ENCODE measurements at places on chromosomes 7 and 10.

GRCh38 chr7:46160861-46161260, 239.8 kb upstream of the IGFBP3 start:
- H3K4me1 ChIP-seq = no peaks in the 10 kb centered on the region
- H3K27ac ChIP-seq = no peak overlapping the region
- DNase-seq = no peak
- H3K27me3 ChIP-seq = no peaks in the 10 kb centered on the region
- H3K4me3 ChIP-seq = no peak overlapping the region

DNA sequence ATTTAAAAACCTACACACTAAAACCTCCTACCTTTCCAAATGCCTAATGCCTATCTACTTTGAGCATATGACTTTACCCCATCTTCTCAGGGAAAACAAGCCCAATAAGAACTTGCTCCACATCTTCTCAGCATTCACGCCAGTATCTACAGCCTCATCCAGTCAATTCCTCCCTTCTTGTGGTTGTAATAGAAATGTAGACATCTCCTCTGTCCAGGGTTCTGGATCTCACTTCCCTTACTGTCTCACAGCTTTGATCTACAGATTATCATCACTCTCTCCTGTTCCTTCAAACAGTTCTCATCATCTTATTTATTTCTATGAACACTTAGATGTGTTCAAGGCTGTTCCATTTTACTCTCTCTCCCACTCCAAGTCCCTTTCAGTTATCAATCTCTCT, 70.4 kb upstream of the NOBOX start:
- no peaks in the 10 kb centered on the region for H3K36me3 ChIP-seq
- H3K4me1 ChIP-seq = no peaks in the 10 kb centered on the region
- H3K27ac ChIP-seq = no peak overlapping the region

- no peaks in the 10 kb centered on the region for H3K36me3 ChIP-seq
- H3K4me3 ChIP-seq = no peak overlapping the region
- H3K4me1 ChIP-seq = no peaks in the 10 kb centered on the region
- H3K27ac ChIP-seq = no peak overlapping the region
Measured at GRCh38 chr7:265998-266850, 23.7 kb upstream of the FOXL3 start.

- H3K36me3 ChIP-seq = no peaks in the 10 kb centered on the region
- H3K27ac ChIP-seq = no peak overlapping the region
- DNase-seq = no peak
- no peaks in the 10 kb centered on the region for H3K27me3 ChIP-seq
- H3K4me1 ChIP-seq = no peaks in the 10 kb centered on the region
Measured at GRCh38 chr7:156907656-156908055, 14.7 kb upstream of the LMBR1 start.

GRCh38 chr10:44774676-44775401, 136.3 kb upstream of the TMEM72 start:
- DNase-seq = no peak
- no peak overlapping the region for H3K27ac ChIP-seq
- no peaks in the 10 kb centered on the region for H3K4me1 ChIP-seq
- no peaks in the 10 kb centered on the region for H3K27me3 ChIP-seq

DNA sequence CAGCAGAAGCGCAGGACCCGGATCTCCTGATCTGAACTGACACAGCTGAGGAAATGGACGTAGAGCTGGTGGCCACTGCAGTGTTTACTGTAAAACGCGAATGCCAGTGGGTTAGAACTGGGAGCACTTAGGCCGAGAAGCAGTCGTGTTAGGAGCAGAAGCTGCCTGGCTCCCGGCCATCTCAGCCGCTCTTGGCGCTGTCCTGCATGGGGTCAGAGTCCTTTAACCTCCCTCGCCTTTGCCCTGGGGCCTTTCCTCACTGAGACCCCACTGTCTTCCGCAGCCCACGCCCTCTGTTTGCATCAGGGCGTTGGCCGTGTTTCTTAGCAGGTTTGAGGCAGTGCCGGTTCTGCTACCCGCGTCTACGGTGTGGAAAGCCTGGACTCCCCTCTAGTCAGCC, 24.6 kb downstream of the DYNC2I1 start:
- H3K36me3 ChIP-seq = peaks cover 4% of the 10 kb centered on the region
- H3K27ac ChIP-seq = no peak overlapping the region
- H3K27me3 ChIP-seq = no peaks in the 10 kb centered on the region
- no peak for DNase-seq
- H3K4me3 ChIP-seq = no peak overlapping the region

DNA sequence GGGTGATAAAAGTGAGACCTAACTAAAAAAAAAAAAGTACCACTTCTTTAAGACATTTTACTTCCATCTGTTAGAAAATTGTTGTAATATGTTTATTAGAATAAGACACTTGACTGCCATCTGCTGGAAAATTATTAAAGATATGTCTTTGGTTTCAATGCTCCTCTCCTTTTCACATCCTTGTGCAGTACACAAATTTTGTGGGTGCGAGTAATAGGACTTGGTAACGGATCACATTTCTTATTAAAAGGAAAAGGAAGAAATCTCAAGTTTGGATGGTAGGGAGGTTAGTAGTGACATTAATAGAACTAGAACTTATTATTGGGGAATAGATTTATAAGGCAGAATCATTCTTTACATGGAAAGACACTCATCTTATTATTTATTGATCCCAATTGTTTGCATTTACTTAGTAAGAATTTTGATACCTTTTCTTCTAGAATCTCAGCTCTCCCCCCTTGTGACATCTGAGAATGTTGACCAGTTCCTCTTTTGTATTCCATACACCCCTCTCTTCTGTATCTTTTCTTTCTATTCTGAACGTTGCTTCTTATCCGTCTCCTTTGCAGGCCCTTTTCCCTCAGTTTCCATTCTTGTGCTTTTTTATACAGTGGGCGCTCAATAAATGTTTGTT, 43.0 kb upstream of the RPA3 start:
- H3K4me3 ChIP-seq = no peak overlapping the region
- H3K27ac ChIP-seq = no peak overlapping the region
- no peaks in the 10 kb centered on the region for H3K27me3 ChIP-seq
- peak; percentile 39 for DNase-seq

DNA sequence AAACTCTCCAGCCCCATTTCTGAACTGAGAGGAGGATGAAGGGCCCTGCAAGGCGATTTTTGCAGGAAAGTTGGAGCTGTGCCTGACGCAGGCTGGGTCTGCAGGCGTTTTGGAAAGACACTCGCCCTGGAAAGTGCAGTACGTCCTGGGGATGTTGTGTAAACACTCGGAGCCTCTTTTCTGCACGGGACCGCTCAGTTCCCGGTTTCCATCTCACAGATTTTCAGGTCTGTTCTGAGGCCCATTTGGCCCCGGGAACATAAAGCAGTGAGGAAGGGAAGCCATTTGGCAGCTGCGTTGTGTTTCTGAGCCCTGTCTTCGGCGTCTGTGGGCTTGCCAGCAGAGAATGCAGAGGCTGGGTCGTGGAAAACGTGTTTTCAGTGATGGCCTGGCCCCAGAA, 655.0 kb upstream of the MGMT start:
- H3K36me3 ChIP-seq = no peaks in the 10 kb centered on the region
- H3K27me3 ChIP-seq = no peaks in the 10 kb centered on the region
- no peak overlapping the region for H3K27ac ChIP-seq
- no peak overlapping the region for H3K4me3 ChIP-seq
- no peak for DNase-seq

Measured in kidney (tissue), 22 donors.